ENCODE measurements at places on chromosomes 5 and 9. TPM values are rescaled to one million over a fixed set of nuclear protein-coding genes. Genes with fewer than 3 reads are reported as not detected.

DNA sequence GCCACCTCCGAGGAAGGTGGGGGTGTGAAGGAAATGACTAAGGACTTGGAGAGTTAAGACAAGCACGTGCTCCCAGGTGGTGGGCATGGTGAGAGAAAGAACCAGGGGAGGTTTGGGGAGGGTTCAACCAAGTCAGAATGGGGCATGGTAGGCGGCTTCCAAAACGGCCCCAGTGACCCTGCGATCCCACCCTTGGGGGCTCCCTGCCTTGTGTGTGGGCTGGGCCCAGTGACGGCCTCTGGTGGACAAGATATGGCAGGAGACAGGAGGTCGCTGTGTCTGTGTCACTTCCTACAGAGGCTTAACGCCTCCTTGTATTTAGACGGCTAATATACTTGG is 51.3 kb upstream of the IRX4 start:
- H3K27ac ChIP-seq: no peak overlapping the region
- no peak overlapping the region for H3K4me3 ChIP-seq
- H3K27me3 ChIP-seq: peaks cover 20% of the 10 kb centered on the region
- DNase-seq: no peak
- H3K36me3 ChIP-seq: no peaks in the 10 kb centered on the region

DNA sequence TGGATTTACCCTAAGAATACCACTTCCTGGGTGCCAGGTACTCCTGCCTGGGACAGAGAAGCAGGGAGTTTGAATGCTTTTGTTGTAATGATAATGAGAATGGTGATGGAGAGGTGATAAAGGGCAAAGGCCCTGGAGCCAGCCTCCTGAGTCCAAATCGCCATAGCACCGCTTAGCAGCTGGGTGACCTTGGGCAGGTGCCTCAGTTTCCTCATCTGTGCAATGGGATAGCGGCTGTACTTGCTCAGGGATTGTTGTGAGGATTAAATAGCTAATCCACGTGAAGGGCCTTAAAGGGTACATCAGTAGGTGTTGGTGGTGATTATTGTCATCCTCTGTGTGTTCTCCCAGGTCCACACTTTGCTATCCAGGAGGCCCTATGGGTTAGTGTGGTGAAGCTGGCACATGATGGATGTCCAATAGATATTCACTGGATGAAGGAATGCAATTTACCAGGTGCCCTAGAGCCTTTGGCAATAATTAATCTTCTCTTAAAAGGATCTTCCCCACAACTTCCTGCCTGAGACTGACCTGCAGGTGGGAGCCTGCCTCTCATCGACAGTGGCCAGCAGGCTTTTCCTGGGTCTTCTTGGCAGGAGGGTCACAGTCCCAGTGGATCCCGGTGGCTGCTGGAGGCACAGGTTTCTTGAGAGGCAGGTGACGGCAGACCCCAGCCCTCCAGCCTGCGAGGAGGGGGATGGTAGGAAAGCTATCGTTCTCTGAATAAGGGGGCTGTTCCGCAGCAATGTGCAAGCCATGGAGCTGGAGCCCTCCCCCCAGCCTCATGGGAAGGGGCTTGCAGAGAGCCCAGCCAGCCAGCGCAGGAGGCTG is 160.2 kb downstream of the MACROH2A1 start:
- H3K36me3 ChIP-seq: no peaks in the 10 kb centered on the region
- H3K27me3 ChIP-seq: no peaks in the 10 kb centered on the region
- no peak overlapping the region for H3K27ac ChIP-seq
- DNase-seq: no peak
- no peak overlapping the region for H3K4me3 ChIP-seq
- peaks cover 24% of the 10 kb centered on the region for H3K4me1 ChIP-seq

GRCh38 chr5:181036816-181037364 is 3.2 kb upstream of the BTNL9 start:
- no peaks in the 10 kb centered on the region for H3K36me3 ChIP-seq
- no peak for DNase-seq
- peaks cover 22% of the 10 kb centered on the region for H3K27me3 ChIP-seq
- H3K27ac ChIP-seq: no peak overlapping the region
- H3K4me1 ChIP-seq: no peaks in the 10 kb centered on the region

GRCh38 chr9:129141066-129142041 is 30.1 kb downstream of the PTPA start:
- no peaks in the 10 kb centered on the region for H3K36me3 ChIP-seq
- no peaks in the 10 kb centered on the region for H3K27me3 ChIP-seq
- peaks cover 70% of the 10 kb centered on the region for H3K4me1 ChIP-seq
- peak; percentile 96 for DNase-seq
- peak overlapping the region; percentile 100 for H3K27ac ChIP-seq

GRCh38 chr5:17951392-17952169 is 317.3 kb downstream of the TAF11L14 start:
- no peak for DNase-seq
- no peak overlapping the region for H3K4me3 ChIP-seq
- H3K27me3 ChIP-seq: no peaks in the 10 kb centered on the region

DNA sequence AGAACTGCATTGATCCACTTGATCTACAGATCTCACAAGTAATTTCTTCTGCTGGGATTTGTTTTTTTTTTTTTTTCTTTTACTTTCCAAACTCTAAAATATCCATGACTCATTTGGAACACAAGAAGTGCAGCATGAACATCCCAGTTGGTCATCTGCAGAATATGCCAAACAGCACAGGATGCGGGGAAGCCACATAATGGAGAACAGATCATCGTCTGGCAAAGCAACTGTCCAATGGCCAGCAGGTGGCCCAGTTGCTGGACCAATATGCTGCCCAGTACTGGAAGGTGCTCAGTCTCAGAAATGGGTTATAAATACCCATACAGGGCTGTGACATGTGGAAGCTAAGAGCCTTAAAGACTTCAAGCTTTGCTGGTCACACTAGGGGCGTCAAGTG is 221.3 kb upstream of the TAS2R1 start:
- H3K4me3 ChIP-seq: no peak overlapping the region
- H3K36me3 ChIP-seq: no peaks in the 10 kb centered on the region
- peaks cover 16% of the 10 kb centered on the region for H3K4me1 ChIP-seq
- DNase-seq: peak; percentile 98
- H3K27ac ChIP-seq: no peak overlapping the region

- H3K4me3 ChIP-seq: no peak overlapping the region
- H3K4me1 ChIP-seq: peaks cover 61% of the 10 kb centered on the region
- H3K36me3 ChIP-seq: no peaks in the 10 kb centered on the region
- no peaks in the 10 kb centered on the region for H3K27me3 ChIP-seq
- H3K27ac ChIP-seq: peak overlapping the region; percentile 96
Observed at GRCh38 chr9:34994900-34995669, 5.5 kb downstream of the DNAJB5 start.

DNA sequence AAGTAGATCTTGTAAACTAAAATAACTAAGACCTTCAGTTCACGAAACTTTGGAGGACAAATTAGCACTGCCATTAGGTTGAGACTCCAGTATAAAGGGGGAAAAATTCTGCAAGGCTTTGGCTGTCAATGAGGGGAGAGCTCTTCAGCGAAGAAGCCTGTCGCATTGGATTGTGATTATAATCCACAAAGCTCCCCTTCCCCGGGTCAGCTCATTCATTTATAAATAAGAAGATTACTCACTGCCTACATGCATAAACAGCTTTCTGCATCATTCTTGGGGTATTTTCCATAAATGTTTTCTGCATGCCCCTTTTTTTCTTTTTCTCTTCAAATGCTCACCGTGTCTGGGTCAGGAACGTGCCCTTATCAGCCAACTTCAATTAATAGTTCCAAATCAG is 196.7 kb downstream of the EBF1 start:
- H3K4me1 ChIP-seq: peaks cover 8% of the 10 kb centered on the region
- no peaks in the 10 kb centered on the region for H3K36me3 ChIP-seq
- no peaks in the 10 kb centered on the region for H3K27me3 ChIP-seq
- no peak overlapping the region for H3K4me3 ChIP-seq
- no peak overlapping the region for H3K27ac ChIP-seq

GRCh38 chr9:123523001-123523400 is 167.0 kb downstream of the CRB2 start:
- DNase-seq: no peak
- H3K36me3 ChIP-seq: no peaks in the 10 kb centered on the region
- no peak overlapping the region for H3K27ac ChIP-seq
- no peaks in the 10 kb centered on the region for H3K4me1 ChIP-seq
- H3K27me3 ChIP-seq: no peaks in the 10 kb centered on the region

DNA sequence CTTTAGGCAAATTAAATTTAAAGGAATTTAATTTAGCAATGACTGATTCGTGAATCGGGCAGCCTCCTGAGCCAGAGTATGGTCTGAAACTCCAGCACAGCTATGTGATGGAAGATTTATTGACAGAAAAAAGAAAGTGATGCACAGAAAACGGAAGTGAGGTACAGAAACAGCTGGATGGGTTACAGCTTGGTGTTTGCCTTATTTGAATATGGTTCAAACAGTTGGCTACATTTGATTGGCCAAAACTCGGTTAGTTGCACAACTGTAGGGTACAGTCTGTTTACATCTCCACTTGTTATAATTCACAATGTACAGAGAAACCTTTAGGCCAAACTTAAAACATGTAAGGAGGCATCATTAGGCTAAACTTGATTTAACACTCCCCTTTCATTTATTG is 1716.1 kb upstream of the C9orf72 start:
- H3K27ac ChIP-seq: no peak overlapping the region
- H3K4me3 ChIP-seq: no peak overlapping the region
- no peaks in the 10 kb centered on the region for H3K36me3 ChIP-seq
- H3K27me3 ChIP-seq: no peaks in the 10 kb centered on the region
- no peaks in the 10 kb centered on the region for H3K4me1 ChIP-seq

- no peak overlapping the region for H3K4me3 ChIP-seq
- H3K27ac ChIP-seq: no peak overlapping the region
- peaks cover 31% of the 10 kb centered on the region for H3K4me1 ChIP-seq
- DNase-seq: no peak
Observed at GRCh38 chr5:125137535-125137934, 391.1 kb upstream of the ZNF608 start.

DNA sequence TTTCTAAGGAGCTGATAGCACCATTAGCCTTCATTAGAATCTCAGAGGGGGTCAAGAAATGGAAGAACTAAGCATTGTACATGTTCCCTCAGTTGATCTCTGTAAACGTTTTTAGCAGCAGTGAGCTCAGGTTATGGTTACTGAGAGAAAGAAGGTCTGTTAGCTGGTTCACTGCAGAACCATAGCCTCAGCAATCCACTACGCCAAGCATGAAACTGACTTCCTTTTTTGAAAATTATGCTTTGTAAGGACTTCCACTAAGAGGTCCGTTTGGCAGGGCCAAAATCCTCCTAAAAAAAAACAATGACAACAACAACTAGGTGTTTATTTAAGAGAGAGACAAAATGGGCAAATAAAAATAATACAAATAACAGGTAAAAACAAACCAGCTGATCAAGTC is 273.3 kb downstream of the AOPEP start:
- H3K27me3 ChIP-seq: no peaks in the 10 kb centered on the region
- peaks cover 29% of the 10 kb centered on the region for H3K4me1 ChIP-seq
- no peak overlapping the region for H3K4me3 ChIP-seq
- no peaks in the 10 kb centered on the region for H3K36me3 ChIP-seq
- DNase-seq: no peak

- no peak overlapping the region for H3K27ac ChIP-seq
- peaks cover 14% of the 10 kb centered on the region for H3K27me3 ChIP-seq
- no peaks in the 10 kb centered on the region for H3K4me1 ChIP-seq
- no peak for DNase-seq
- no peaks in the 10 kb centered on the region for H3K36me3 ChIP-seq
Observed at GRCh38 chr5:1208221-1208742, 6.9 kb downstream of the SLC6A19 start.

Gene LCN1
- not detected for total RNA-seq

Gene CCDC192
- total RNA-seq: not detected

Gene RANBP3L
- total RNA-seq: not detected

Gene SELENOP
- total RNA-seq: 1.5 TPM

Data from GM23248 (cell line).